Stimulated activated CD4-positive, alpha-beta T cell treated with anti-CD3 and anti-CD28 coated beads, Interleukin-15, amount 100 ng/mL, for 1 hour (primary cell): ENCODE measurements at places on chromosomes 3 and 15.
A peak's percentile ranks its signal among the peaks of the same experiment; 100 is the strongest.

GRCh38 chr3:49781415-49782199 lies 4.7 kb downstream of the IP6K1 start:
- DNase-seq = no peak

DNA sequence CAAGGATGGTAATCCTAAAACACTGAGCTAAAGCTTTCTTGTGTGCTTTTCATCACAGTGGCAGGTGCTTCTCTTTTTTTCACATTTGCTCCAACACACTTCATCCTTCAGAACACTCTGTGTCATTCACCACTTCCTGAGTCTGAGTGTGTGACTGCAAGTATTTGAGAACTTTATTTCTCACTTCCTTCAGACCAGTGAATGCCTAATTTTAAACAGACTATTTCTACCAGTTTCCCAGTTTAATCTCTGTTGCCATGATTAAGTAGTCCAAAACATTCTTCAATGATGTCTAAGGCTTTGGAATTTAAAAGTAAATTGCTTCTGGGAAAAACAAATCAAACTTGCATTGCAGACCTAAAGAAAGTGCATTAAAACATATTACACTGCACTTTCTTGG lies 541.2 kb downstream of the RBMS3 start:
- no peak for DNase-seq

DNA sequence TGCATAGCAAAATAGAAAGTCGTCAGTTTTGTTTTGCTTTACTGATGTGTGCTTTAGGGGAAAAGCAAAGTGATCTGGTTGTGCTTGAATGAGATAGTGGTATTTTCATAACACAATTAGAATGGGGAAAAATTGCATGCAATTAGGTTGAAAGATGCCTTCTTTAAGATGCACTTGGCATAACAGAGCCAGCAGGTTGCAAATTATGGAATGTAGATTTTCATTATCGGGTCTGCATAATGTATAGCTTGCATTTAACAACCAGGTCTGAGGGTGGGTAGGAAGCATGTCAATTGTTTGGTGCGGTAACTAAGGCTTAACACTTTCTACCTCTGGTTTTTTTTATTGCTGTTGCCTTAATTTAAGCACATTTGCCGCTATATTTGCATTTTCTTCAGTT lies 370.7 kb upstream of the MCTP2 start:
- no peak for DNase-seq

GRCh38 chr15:32643907-32644445 lies 2.5 kb downstream of the SCG5 start:
- DNase-seq = no peak

- DNase-seq = peak; percentile 2
Measured at GRCh38 chr3:52820736-52821135, 9.7 kb downstream of the ITIH4 start.

DNA sequence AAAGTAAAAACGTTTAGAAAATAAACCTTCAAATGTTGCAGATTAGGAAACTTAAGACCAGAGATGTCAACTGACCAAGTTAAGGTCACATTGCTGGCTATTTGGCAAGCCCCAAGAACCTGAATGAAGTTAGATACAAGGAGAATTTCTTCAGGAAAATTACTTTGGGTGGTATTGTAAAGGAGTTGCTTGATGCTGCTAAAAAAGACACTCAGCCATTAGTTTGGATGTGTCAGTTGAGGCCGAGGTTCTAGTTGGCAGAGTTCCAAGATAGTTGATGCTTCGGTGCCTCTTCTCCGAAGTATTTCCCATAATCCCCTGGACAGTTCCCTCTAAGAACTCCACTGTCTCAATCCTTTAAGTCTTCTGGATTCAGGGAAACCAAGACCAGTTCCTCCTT lies 24.3 kb downstream of the SIAH2 start:
- no peak for DNase-seq

DNA sequence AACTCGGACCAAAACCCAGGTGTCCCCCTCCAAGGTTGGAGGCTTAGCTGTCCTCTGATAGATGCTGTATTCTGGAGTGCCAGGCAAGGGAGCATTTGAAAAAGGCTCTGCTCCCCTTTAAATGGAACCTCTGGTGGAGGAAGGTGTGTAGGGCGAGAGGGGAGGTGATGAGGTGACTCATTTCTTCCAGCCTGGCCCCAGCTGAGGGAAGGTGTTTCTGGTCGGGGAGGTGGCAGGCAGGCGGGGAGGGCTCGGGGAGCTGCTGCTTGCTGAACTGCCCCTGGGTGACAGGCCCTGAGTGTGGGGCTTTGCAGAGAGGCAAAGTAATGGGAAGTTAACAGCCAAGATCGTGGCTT lies 18.8 kb downstream of the PSTPIP1 start:
- peak; percentile 76 for DNase-seq

DNA sequence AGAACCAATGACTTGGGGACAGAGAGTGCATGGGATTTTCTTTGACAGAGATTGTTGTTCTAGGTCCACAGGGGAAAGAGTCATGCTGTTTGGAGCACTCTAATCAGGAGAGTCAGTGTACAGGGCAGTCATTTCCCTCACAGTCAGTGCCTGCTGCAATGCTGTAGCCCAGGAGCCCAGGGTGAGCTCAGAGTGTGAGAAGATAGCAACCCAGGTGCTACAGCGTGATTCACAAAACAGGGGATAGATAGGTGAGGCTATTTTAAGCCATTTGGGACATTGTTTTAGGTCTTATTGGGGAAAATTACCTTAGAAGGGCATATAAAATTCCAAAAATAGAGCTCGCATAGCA lies 37.3 kb downstream of the LNP1 start:
- no peak for DNase-seq

- DNase-seq = peak; percentile 31
Measured at GRCh38 chr3:184155644-184156521, 706 bp downstream of the DVL3 start.

GRCh38 chr3:153385343-153385742 lies 223.3 kb downstream of the RAP2B start:
- no peak for DNase-seq
